ENCODE measurements at places on chromosomes 2 and 18.

DNA sequence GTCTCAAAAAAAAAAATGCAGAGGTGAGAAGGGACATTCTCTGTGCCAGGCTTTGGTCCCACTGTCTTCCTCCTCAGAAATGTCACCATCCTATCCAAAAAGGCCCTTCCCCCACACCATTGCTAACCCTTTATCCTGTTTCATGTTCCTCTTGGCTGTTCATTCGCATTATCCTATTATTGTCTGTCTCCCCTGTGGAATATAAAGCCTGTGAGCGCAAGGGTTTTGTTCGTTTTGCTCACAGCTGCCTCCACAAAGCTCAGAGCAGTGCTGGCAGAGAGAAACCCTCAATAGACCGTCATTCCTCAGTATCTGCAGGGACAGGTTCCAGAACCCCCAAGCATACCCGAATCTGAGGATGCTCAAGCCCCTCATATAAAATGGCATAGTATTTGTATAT is 91.8 kb downstream of the LOXHD1 start:
- DNase-seq, result no peak

- DNase-seq, result no peak
These were observed 68.6 kb upstream of the LHCGR start for GRCh38 chr2:48824116-48824515.

DNA sequence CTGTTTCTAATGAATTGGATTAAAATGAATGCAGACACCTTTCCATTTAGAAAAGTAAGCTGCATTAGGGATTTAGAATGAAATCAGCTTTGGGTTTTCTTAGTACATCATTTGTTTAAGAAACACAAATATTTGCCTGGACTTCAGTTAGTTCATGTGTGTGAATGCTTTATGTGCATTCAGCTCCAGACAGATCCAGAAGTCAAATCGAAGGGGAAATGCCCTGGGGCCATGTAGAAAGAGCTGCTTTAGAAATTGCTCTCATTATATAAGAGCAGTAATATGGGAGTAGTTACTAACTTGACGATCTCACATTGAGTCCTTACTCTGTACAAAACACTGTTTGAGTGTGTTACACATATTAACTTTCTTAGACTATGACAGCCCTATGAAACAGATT is 88.0 kb upstream of the TTC39C start:
- DNase-seq, result no peak

DNA sequence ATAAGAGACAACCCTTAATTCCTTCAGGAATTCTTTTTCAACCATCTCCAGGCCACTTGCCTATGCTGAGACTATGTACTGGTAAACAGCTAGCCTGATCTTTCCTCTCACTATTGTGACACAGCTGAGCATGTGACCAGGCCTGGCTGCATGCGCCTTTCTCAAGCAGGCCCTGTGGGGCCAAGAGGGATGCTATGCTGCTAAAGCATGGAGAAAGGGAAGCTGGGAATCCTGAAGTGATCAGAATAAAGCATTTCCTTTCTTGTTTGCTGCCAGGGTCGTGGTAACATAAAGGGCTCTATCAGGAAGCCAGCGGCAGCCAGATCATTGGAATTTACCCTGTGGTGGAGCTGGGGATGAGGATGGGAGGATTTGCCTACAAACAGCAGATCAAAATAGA is 29.8 kb upstream of the LCLAT1 start:
- no peak for DNase-seq

DNA sequence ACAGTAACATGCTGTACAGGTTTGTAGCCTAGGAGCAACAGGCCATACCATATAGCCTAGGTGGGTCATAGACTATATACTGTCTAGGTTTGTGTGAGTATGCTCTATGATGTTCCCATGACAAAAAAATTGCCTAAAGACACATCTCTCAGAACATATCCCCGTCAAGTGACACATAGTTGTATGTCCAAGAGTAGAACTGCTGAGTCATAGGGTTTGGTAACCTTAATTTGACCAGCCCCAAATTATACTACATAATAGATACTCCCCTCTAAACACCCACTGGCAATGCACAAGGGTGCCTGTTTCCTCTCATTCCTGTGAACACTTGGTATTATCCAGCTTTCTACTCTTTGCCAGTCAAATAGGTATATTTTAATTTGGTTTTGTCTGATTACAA is 161.6 kb downstream of the LCLAT1 start:
- DNase-seq, result no peak

DNA sequence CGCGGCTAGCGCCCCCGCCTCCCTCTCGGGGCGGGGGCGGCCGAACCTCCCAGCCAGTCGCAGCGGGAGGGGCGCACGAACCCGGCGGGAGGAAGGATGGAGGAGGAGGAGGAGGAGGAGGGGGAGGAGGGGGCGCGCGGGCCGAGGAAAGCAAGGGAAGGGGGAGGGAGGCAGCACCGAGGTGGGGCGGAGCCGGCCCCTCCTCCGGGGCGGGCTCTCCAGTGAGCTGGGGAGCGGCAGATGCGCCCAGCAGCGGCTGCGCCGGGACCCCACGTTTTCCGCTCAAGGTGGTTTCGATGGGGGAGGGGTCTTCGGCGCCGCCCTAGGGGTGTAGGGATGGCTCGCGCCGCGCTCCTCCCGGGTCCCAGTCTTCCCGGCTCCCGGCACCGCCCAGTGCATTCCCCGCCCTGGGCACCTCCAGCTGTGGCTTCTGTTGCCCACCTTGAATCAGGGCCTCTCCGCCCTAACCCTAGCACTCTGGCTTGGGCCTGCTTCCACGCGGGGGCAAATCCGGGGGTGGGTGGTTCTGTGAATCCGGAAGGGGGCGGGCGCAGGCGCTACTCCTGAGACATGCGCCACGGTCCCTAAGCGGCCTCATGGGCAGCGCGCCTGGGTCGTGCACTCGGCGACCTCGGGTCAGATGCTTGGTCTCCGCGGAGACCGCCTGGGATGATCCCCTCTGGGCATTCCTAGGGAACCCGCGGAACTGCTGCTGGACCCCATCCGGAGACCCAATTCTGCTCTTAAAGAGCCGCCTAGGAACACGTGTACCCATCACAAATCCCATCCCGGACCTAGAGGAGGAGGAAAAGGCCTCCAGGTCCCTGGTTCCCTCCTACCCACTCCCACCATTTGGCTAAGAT is at the start of gene FBXO41:
FBXO41 (minus strand) TSS at position 183 of the 863 bp plus-strand sequence. CDS start 14,848 bp downstream, outside the sequence.
- DNase-seq, result peak; percentile 27

- DNase-seq, result no peak
These were observed 230.1 kb downstream of the DYM start for GRCh38 chr18:49230326-49230725.

DNA sequence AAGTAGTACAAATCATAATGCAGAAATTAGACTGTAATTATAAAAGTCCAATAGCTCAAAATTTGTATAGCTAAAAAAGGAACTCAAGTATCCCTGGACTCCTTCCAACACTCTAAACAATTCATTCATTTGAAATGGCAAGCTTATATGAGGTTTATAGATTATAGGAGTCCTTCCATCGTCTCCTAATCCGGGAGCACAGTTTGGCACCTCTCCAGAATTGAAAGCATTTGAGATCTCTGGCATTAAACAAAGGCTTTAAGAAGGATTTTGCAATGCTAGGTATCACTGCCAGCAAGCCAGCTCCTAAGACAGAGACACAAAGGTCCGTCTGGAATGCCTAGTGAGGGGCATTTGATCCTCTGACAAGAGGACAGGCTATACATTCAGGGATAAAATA is 90.9 kb downstream of the ACVR1 start:
- no peak for DNase-seq

GRCh38 chr2:185279999-185280398 is 458.6 kb upstream of the FSIP2 start:
- peak; percentile 32 for DNase-seq

DNA sequence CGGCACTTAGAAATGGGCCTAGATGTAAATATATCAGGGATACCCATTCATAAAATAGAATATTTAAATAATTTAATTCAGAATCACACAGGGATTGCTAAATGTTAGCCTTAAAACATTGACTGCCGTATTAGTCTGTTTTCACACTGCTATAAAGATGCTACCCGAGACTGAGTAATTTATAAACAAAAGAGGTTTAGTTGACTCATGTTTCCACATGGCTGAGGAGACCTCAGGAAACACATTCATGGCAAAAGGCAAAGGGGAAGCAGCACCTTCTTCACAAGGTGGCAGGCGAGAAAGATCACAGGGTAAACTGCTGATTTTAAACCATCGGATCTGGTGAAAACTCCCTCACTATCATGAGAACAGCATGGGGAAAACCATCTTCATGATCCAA is 223.6 kb upstream of the GULP1 start:
- no peak for DNase-seq

DNA sequence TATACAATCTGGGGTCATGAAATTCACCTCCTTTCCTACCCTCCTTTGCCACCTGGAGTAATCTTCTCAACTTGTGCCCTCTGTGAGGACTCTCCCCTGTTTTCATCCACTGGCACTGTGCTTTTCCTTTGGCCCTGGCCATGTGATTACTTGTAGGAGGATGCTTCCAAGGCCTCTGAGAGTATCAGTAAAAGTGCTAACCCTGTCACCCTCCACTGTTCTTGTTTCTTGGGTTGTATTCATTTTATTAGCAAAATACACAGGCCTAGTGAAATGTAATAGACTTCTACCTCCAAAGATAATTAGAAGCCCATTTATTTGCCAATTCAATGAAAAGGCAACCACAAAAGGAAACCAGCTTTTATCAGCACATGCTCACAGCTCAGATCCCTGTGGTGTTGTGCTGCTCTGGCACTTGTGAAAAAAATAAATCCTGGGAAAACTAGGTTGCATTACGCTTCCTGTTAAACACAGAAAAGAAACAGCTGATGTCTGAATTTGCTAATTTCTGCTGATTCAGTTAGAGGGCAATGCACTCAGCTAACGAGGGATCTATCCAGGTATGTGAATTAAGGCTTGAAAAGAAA is 357.5 kb upstream of the ETAA1 start:
- no peak for DNase-seq

DNA sequence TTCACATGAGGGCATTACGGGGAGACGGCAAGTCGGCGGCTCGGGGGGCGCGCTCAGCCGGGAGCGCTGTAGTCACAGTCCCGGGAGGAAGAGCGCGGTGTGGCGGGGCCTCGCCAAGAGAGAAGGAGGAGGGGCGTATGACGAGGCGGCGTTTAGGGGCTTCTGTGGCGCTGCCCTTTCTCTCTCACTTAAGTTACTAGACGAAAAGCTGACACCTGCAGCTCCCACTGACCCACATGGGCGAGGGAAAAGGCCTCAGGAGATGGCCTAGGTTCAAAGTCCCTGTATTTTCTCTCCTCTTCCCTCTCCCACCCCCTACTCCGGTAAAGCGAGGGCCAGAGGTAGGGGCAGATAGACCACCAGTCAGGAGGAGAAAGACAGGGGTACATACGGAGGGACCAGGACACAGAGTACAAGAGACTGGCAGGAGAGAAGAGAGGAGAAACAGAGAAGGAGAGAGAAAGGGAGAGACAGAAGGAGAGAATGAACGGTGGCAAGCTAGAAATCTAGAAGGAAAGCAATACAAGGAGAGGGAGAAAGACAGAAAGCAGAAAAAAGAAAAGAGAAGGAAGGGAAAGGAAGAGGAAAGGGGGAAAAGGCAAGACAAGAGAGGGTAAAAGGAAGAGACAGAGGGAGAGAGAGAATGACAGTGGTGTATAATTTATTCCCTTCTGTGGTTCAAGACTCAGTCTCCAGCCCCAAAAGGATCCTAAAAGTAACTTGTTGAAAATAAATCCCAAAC is 3.8 kb downstream of the SIX2 start:
- no peak for DNase-seq

DNA sequence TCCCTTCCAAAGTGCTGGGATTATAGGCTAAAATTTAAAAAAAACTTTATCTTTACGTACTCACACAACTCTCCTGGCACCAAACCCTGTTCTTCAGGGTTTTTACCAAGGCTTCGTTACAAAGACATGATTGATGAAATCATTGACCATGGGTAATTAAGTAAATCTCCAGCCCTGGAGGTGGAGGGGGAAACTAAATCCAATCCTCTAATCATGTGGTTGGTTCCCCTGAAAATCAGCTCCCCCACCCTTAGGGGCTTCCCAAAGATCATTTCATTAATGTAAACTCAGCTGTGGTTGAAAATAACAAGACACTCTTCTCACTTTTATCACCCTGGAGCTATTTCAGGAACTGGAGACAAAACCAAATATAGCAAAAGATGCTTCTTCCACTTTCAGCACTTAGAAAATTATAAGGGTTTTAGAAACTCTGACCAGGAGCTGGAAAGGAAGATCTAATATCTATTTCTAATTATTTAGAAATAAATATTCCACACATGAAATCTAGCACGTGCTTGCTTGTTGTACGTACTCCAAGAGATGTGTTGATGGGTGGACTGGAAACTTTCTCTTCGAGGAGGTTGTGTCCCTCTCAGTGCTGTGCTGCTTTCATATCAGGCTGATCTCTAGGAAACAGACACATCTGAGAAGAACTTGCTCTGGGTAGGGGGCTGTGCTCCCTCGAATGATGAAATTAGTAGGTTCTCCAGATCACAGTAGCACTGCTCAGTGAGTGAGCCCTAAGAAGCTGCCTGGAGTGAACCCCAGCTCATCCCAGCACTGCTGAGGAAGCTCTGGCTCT is 67.2 kb downstream of the SMAD4 start:
- no peak for DNase-seq

GRCh38 chr18:12420821-12421421 is 13.2 kb downstream of the PRELID3A start:
- peak; percentile 61 for DNase-seq

DNA sequence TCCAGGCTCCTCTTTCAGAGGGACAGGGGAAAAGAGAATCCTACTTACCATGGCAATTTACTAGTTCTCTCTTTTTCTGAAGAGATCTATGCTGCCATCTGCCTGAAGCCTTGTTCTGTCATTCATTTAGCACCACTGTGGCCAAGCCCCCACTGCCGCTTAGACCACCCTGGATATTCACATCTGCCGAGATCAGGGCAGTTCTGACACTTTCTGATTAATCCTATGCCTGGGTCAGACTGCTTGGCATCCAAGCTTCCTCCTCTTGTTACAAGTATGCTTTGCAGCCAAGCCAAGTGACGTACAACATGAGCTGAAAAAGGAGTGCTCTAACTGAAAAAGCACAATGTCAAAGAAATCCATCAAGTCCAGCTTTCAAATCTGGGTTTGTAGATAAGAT is 332.6 kb downstream of the SUCLG1 start:
- DNase-seq, result no peak

GRCh38 chr2:227153758-227154486 is 10.1 kb downstream of the COL4A4 start:
- no peak for DNase-seq

DNA sequence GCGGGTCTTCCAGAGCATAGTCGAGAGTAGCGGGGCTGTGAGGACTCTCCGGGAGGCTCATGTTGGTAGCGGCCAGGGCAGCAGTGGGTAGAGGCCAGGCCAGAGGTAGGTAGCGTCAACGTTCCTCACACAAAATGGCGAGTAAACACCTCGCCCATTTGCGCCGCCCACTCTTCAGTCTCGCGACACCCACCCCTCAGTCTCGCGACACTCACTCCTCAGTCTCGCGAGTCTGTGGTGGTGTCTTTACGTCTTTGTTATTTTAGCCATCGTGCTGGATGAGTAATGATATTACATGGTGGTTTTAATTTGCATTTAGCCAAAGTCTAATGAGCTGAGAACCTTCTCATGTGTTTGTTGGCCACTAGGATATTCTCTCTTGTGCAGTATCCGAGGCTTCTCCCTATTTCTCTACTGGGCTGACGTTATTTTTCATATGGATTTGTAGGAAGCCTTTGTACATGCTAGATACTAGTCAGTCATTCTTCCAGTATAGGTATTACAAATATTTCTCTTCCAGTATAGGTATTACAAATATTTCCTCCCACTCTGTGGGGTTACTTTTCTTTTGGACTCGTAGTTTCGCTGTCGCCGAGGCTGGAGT is at the start of gene TSPYL6:
TSPYL6 (minus strand) TSS at position 139 of the 604 bp plus-strand sequence; CDS start at position 61, 78 bp downstream.
- no peak for DNase-seq
